ENCODE measurements at places on chromosomes 13 and 19.

GRCh38 chr13:113238536-113238935, 29.1 kb downstream of the CUL4A start:
- DNase-seq, result no peak

DNA sequence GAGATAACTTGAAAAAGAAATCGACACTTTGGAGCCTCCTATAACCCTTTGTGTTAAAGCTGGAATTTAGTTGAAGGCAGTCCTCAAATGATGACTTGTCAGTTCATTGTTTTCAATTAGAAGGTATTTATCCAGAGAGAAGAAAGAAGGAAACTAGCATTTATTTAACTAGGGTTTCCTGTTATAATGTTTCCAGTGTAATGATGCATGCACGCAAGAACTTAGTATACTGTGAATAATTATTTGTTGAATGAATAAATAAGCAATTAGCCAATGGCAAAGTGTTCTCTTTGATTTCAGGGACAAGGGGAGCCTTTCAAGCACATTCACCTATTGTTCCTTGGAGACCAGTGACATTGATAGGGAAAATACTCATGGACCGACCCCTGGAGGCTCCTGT, 307.4 kb downstream of the KLF5 start:
- DNase-seq, result no peak

- no peak for DNase-seq
Measured at GRCh38 chr19:54888239-54888638, 14.2 kb downstream of the FCAR start.

DNA sequence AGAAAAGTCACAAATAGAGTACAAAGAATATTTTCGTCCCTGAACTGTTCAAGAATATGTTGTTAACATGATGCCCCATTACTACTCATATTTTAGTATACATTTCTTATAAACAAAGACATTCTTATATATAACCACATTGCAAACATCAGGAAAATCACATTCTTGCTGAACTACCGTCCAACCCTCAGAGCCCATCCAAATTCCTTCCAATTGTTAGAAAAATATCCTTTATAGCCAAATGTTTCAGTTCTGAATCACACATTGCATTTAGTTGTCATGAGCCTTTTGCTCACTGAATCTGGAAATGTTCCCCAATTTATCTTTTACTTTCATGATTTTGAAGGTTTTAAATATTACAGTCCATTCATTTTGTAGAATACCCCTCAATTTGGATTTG, 467.8 kb upstream of the ARGLU1 start:
- no peak for DNase-seq
